Epithelial cell of alveolus of lung (primary cell): ENCODE measurements at places on chromosomes 11 and 22. TPM values are rescaled to one million over a fixed set of nuclear protein-coding genes. Genes with fewer than 3 reads are reported as not detected.

Gene ST3GAL4
- 32.2 and 33.9 TPM in 2 replicates for total RNA-seq

Gene BRMS1
- total RNA-seq = 44.3 and 54.0 TPM in 2 replicates

Gene SOX6
- total RNA-seq = 1.7 and 5.4 TPM in 2 replicates

Gene FOLR3
- not detected in 2 replicates for total RNA-seq

Gene WT1
- 1.9 and 8.5 TPM in 2 replicates for total RNA-seq

Gene ANO1
- 1.8 TPM in 1 of 2 replicates, not detected in the other for total RNA-seq

Gene TSG101
- total RNA-seq = 85.3 and 98.2 TPM in 2 replicates

Gene PRSS23
- 16.6 and 44.5 TPM in 2 replicates for total RNA-seq

Gene CD3G
- total RNA-seq = not detected in 2 replicates

Gene EMID1
- 1.1 and 1.3 TPM in 2 replicates for total RNA-seq

Gene OR51B2
- total RNA-seq = not detected in 2 replicates

Gene CRYBA4
- not detected in 2 replicates for total RNA-seq

Gene VWA5A
- total RNA-seq = 65.7 and 134 TPM in 2 replicates

Gene CASP5
- not detected in 2 replicates for total RNA-seq

Gene BCO2
- total RNA-seq = 0.91 and 10.5 TPM in 2 replicates

Gene KCNK7
- total RNA-seq = 0.16 TPM in 1 of 2 replicates, not detected in the other

Gene RBX1
- total RNA-seq = 78.2 and 78.4 TPM in 2 replicates

Gene KCNJ4
- 0.08 TPM in 1 of 2 replicates, not detected in the other for total RNA-seq

Gene CD3E
- total RNA-seq = not detected in 2 replicates

Gene GATD1
- 15.1 and 24.4 TPM in 2 replicates for total RNA-seq

Gene APOBEC3B
- total RNA-seq = 9.7 and 31.5 TPM in 2 replicates

Gene CCDC81
- total RNA-seq = 0.08 and 0.52 TPM in 2 replicates

Gene ACTN3
- total RNA-seq = 3.3 TPM in 1 of 2 replicates, not detected in the other

Gene MOGAT2
- total RNA-seq = not detected in 2 replicates

Gene BATF2
- total RNA-seq = 1.8 and 3.2 TPM in 2 replicates

Gene CHRM4
- 0.39 TPM in 1 of 2 replicates, not detected in the other for total RNA-seq

Gene CTR9
- total RNA-seq = 16.8 and 19.5 TPM in 2 replicates

Gene TBX10
- total RNA-seq = not detected in 2 replicates

Gene TNNI2
- 6.0 TPM in 1 of 2 replicates, not detected in the other for total RNA-seq

Gene DGCR6
- 0.52 and 3.7 TPM in 2 replicates for total RNA-seq

Gene DDI1
- total RNA-seq = not detected in 2 replicates

Gene SYT8
- total RNA-seq = 0.39 TPM in 1 of 2 replicates, not detected in the other

Gene MMP27
- total RNA-seq = not detected in 2 replicates

Gene C11orf42
- total RNA-seq = not detected in 2 replicates

Gene ZPR1
- 41.0 and 63.4 TPM in 2 replicates for total RNA-seq

Gene SLC22A12
- total RNA-seq = not detected in 2 replicates

Gene C22orf31
- total RNA-seq = not detected in 2 replicates

Gene CDC42BPG
- total RNA-seq = 0.08 and 0.91 TPM in 2 replicates

Gene MUC2
- total RNA-seq = not detected in 2 replicates

Gene NXF1
- total RNA-seq = 20.3 and 44.3 TPM in 2 replicates

Gene TIMP3
- 48.7 and 309 TPM in 2 replicates for total RNA-seq

Gene OR2AG2
- total RNA-seq = not detected in 2 replicates

Gene MB
- total RNA-seq = not detected in 2 replicates

Gene CDC45
- total RNA-seq = 8.1 and 28.2 TPM in 2 replicates

Gene OR8J3
- not detected in 2 replicates for total RNA-seq

Gene DDTL
- total RNA-seq = 0.26 and 2.6 TPM in 2 replicates
